Esophagus muscularis mucosa (tissue), 4 donors: ENCODE measurements at places on chromosomes 13 and 19. TPM values are rescaled to one million over a fixed set of nuclear protein-coding genes. Genes with fewer than 3 reads are reported as not detected.
A peak's percentile ranks its signal among the peaks of the same experiment; 100 is the strongest.

The GNG7 gene
- 6.3 TPM for total RNA-seq

DNA sequence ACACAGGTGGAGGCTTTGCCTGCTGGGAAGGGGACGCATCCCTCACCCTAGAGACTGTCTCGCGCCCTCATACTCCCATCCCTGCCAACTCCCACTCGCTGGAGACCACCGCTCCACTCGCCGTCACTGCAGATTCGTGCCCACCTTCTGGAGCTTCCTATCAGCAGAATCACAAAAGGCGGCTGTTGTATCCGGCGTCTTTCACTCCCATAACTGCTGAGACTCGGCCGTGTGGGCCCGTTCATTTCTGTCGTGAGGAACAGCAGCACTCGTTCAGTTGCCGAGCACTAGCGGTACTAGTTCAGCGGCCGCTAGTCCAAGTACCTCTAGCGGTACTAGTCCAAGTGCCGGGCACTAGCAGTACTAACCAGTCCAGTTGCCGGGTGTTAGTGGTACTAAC is 124.6 kb upstream of the MCF2L start:
- no peaks in the 10 kb centered on the region for H3K36me3 ChIP-seq
- no peak for DNase-seq
- no peaks in the 10 kb centered on the region for H3K27me3 ChIP-seq
- H3K27ac ChIP-seq = no peak overlapping the region

The ZNF66 gene
- 1.6 TPM for total RNA-seq

The SH2D3A gene
- 0.34 TPM for total RNA-seq

The IGFL1 gene
- total RNA-seq = not detected

DNA sequence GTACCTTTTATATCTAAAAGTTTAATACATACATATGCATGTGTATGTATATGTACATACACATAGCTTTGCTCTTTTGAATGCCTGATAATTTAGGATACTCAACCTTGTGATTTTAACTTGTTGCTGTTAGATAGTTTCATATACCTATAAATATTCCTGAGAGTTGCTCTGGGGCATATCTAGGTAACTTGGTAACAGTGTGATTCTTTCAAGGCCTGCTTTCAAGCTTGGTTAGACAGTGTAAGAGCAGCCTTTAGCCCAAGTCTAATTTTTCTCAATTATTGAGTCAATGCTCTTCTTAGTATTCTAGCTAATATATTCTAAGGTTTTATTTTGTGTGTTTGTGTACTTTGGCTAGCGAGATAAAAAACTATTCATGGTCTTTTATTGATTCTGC is 762.1 kb upstream of the MIR17HG start:
- no peaks in the 10 kb centered on the region for H3K27me3 ChIP-seq
- no peak for DNase-seq
- no peak overlapping the region for H3K27ac ChIP-seq
- no peak overlapping the region for H3K4me3 ChIP-seq
- H3K4me1 ChIP-seq = no peaks in the 10 kb centered on the region
- no peaks in the 10 kb centered on the region for H3K36me3 ChIP-seq

DNA sequence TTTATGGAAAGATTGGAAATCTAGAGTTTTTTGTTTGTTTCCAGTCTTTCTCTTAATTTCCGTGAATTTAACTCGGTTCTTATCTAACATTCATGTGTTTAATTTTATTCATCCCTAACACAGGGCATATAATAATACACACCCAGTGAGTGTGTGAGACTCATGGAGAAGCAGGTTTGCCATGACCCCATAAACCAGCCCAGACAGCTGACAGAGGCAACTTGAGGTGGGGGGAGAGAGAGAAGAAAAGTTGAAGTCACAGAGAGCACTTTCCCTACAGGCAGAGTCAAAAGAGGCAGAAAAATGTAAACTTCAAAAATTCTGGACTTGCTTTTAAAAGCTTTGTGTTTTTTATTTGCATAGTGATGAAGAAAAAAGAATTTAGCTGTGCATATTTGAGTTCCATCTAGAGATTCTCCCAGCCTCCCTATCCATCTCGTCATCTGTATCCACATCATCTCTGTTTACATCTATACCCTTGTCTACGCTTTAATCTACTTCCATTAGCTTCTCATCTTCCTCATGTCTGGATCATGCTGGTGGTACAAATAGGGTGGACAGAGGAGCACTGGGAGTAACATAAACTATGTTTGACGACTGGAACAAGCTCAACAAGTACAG is 60.2 kb downstream of the THSD1 start:
- H3K27me3 ChIP-seq = no peaks in the 10 kb centered on the region
- no peaks in the 10 kb centered on the region for H3K4me1 ChIP-seq
- H3K36me3 ChIP-seq = no peaks in the 10 kb centered on the region
- no peak for DNase-seq
- H3K4me3 ChIP-seq = no peak overlapping the region

The ALDH16A1 gene
- 29.1 TPM for total RNA-seq

DNA sequence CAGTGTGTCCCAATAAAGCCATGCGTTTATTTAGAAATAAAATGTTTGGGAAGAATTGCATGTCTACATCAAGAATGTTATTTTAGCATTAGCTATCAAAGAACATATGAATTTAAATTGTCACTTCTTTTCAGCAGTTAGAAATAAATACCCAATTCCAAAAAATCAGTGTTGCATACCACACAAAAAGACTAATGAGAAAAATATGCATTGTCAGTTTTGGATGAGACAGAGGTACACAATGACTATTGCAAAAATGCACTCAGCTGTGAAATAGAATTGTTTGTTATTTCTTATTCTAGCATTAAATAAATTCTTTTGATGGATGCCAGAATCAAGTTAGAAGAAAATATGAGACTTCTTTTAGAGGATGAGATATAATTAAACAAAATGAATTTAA is 833.9 kb downstream of the SLITRK1 start:
- no peak overlapping the region for H3K4me3 ChIP-seq
- H3K4me1 ChIP-seq = no peaks in the 10 kb centered on the region
- no peaks in the 10 kb centered on the region for H3K36me3 ChIP-seq
- no peaks in the 10 kb centered on the region for H3K27me3 ChIP-seq
- no peak overlapping the region for H3K27ac ChIP-seq

GRCh38 chr19:45809643-45810159 is 5.4 kb downstream of the RSPH6A start:
- no peaks in the 10 kb centered on the region for H3K36me3 ChIP-seq
- H3K4me3 ChIP-seq = no peak overlapping the region
- peaks cover 33% of the 10 kb centered on the region for H3K27me3 ChIP-seq
- DNase-seq = no peak

The HS6ST3 gene
- total RNA-seq = 4.6 TPM

GRCh38 chr13:24997367-24997967 is 98.5 kb upstream of the PABPC3 start:
- no peak overlapping the region for H3K27ac ChIP-seq
- DNase-seq = peak; percentile 37
- no peaks in the 10 kb centered on the region for H3K4me1 ChIP-seq
- H3K27me3 ChIP-seq = no peaks in the 10 kb centered on the region
- H3K4me3 ChIP-seq = no peak overlapping the region
- H3K36me3 ChIP-seq = no peaks in the 10 kb centered on the region

- H3K36me3 ChIP-seq = no peaks in the 10 kb centered on the region
- no peaks in the 10 kb centered on the region for H3K27me3 ChIP-seq
- H3K4me1 ChIP-seq = peaks cover 18% of the 10 kb centered on the region
- no peak overlapping the region for H3K27ac ChIP-seq
- no peak overlapping the region for H3K4me3 ChIP-seq
These were observed 59.4 kb downstream of the CCNE1 start for GRCh38 chr19:29871143-29871542.
